ENCODE measurements at places on chromosomes 6 and 20.

GRCh38 chr20:32809907-32810306, 9.8 kb upstream of the MAPRE1 start:
- no peak for DNase-seq

DNA sequence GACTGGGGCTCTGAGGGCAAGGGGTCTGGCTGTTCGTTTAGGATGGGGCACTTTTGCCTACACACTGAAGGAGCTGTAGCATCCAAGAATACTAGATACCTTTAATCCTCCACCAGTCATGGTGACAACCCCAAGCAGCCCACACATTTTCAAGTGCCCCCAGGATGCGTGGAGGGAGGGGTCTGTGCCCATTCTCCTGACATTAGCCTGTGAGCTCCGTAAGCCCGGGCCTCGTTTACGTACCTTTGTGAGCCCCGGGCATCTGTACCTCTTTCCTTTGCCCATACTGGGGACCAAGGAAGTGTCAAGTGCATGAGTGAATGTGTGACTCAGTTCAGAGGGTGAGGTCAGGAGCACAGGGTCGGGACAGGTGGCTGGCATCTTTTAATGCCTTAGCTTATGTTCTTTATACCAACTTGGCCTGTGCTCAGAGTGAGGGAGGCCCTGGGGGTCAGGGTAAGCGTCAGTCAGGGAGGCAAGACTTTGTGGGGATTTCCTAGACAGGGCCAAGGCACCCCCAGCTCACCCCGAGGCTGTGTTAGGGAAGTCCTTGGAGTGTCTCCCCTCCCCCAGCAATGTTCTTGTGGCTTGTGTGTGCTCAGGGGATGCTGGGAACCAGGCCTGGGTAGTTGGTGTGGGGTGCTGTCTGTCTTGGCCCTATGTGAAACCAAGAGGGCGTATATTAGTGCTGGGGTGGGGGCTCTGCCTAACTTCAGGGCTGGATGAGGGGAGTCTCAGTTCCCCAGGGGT, 12.9 kb downstream of the VEGFA start:
- no peak for DNase-seq

DNA sequence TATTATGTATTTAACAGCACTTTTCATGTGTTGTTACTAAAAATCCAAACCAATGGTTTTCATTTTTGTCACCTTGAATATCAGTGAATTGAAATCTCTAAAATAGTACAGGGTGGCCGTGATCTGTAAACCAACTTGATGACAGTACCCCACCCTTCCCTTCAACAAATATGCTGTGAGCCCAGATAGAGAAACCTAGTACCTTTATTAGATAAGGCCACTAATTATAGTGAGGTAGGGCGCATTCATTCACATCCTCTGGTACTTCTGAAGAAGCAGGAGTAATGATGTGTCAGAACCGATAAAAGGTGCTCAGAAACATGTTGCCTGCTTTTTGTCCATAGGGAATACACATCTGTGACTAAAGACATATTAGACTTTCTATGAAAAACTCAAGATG, 409.5 kb downstream of the GJA1 start:
- DNase-seq, result no peak

GRCh38 chr6:150380256-150380655, 11.4 kb downstream of the IYD start:
- no peak for DNase-seq

DNA sequence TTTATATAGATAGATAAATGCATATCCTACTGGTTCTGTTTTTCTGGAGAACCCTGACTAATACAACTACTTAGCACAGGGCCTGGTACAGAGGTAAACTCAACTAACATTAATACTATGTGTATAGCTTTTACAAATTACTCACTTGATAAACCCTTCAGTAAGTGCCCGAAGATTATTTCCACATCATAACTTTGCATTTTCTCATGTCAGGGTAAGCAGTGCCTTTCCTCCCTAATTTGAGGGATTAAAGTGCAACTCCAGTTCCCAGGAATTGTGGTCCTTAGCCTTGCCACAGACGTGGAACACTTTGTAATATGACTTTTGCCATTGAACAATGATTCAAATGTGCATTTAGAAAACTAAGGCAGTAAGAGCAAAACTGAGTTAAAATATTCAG, 147.5 kb upstream of the SMLR1 start:
- DNase-seq, result no peak

- DNase-seq, result no peak
These were observed 18.5 kb downstream of the GGTLC1 start for GRCh38 chr20:23970049-23970448.

DNA sequence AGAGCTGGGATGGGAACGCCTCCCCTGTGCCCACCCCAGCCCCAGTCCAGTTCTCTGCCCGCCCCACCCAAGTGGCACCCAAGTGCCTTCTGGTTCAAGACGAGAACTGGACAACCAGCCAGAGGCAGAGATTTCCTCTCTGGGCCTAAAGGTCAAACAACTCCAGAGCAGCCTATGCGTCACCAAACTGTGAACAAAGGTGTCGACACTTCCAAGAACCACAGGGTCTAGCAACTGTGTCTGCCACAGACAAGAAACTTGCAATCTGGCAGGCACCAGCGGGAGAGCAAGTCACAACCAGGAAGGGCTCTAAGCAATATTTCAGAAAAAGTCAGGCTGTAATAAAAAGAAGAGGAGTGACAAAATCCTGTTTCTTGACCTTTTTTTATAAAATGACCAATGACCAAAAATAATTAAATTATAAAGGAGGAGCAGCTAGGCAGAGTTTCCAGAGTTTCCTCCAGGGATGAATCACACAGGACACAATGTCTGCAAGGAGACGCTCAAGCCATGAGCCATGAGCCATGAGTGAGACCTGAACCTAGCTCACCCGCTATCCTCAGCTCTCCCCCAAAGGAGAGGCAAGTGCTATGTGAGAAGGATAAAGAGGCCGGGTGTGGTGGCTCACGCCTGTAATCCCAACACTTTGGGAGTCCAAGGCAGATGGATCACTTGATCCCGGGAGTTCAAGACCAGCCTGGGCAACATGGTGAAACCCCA, 11.1 kb downstream of the EDEM2 start:
- DNase-seq, result no peak

- no peak for DNase-seq
These were observed 551.5 kb downstream of the NKAIN2 start for GRCh38 chr6:124355146-124355545.

GRCh38 chr6:167995731-167996151, 1.7 kb upstream of the KIF25 start:
- no peak for DNase-seq

- no peak for DNase-seq
These were observed 176.6 kb upstream of the TAB2 start for GRCh38 chr6:149140910-149141290.

DNA sequence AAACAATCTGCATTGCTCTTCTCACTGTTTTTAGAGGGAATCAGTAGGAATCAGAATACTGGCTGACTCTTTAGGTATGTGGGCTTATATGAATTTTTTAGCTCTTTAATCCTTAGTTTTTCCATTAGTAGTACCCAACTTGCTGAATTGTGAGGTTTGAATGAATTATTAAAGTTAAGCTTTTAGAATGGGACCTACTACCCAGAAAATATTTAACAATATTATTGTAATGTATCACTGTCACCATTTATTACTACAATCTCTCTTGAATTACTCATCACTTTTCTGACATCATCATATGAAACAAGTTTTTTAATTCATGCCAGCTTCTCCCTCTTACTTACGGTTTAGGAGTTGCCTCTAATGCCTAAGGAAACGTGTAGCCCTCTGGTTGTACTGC, 212.7 kb downstream of the BCKDHB start:
- DNase-seq, result no peak

- no peak for DNase-seq
These were observed 148.5 kb downstream of the MRPL14 start for GRCh38 chr6:43978473-43979346.

- DNase-seq, result no peak
These were observed 88.6 kb upstream of the E2F3 start for GRCh38 chr6:20313051-20313450.

- no peak for DNase-seq
These were observed 99.8 kb upstream of the FOXA2 start for GRCh38 chr20:22684072-22684762.

- no peak for DNase-seq
These were observed 71.5 kb downstream of the CNKSR3 start for GRCh38 chr6:154438882-154439415.

DNA sequence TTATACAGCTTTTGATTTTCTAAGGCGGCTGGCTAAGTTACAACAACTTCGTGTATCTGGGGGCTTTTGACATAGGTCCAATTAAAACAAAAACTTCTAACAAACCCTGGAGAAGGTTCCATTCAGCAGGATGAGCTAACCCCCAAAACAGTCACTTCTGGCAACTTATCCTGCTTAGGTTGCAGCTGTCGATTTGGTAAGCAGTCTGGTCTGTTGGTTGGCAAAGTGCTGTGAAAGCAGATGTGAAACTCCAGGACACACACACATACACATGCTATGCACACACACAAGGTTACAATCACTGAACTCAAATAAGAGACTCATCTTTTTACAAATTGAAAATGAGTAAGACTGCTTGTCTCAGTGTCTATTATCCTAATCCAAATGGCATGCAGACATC, 119.0 kb upstream of the STMND1 start:
- no peak for DNase-seq

- DNase-seq, result no peak
These were observed 6.4 kb downstream of the TIAM2 start for GRCh38 chr6:155001482-155001881.

DNA sequence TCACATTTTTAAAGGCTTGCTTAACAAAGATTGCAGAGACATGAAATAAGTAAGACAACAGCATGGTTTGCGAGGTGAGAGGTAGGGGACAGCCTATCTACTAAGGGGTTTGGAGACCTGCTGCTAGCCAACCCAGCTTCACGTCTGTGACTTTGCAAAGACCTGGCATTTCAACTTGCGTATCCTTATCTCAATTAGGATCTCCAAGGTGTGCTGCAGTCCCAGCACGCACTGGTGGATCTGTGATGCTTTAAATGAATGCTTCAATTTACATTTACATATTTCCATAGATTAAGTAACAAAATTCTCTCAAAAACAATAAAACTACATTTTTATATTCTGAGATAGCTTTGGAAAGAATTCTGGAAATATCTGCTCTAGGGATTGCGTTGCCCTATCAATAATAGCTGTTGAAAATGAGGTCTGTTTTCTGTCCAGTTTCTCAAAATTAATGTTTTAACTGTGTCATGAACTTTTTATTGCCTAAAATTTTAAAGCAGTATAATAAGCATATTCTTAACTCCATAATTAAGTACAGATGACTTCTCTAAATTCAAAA, 124.4 kb upstream of the EDN1 start:
- DNase-seq, result no peak

DNA sequence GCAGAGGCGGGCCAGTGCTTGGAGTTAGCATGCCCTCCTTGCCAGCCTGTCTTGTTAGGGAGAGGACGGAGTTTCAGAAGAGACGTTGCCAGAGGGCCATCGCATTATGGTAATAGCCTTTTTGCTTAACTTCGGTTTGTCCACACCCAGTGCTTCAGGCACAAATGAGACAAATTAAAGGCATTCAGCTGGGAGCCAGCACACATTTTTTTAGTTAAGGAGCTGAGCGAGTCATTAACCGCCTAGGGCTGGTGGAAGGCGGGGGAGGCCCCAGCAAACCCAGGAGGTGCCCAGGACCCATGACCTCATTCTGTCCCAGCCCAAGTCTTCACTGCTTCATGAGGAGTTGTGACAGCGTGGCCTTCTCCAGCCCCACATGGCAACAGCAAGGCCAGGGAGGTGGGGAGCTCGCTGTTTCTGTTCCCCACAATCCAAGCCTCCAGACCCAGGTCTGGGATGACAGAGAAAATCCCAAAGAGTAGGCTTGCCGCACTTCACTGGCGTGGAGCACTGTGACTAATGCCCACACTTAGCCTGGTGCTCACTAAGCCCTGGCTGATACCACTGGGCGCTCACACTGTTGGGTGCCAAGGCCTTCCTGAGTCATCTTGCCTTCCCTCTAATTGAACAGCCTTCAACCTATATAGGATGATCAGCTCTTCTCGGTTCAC, 237.1 kb downstream of the ANKRD60 start:
- no peak for DNase-seq

DNA sequence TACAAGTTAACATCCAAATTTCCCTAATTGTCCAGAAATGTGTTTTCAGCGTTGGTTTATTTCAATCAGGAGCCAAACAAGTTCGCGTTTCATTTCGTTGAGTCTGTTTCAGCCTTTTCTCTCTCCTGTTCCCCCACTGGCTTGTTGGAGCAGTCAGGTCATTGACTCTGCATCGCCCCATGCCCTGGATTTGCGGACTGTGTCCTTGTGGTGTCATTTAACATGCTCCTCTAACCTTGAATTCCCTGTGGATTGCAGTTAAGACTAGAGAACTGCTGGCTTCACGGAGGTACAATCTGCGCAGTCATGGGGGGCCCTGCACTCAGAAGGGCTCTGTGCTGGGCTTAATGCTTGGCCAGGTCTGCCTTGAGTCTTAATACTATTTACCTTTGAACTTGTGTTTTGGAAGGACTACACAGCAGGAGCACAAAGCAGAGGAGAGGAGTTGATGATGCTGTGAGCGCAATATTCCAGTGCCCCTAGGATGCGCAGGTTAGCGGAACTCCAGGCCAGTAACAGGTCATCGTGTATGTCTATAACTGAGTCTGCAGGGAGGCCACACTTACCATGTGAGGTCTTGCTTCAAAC, 5.5 kb upstream of the TBC1D32 start:
- DNase-seq, result no peak

- DNase-seq, result no peak
These were observed 258.7 kb downstream of the LRFN2 start for GRCh38 chr6:40328386-40328985.

- DNase-seq, result no peak
These were observed 38.2 kb upstream of the ZBP1 start for GRCh38 chr20:57658447-57658832.

GRCh38 chr6:96301781-96302180, 219.8 kb upstream of the UFL1 start:
- DNase-seq, result no peak

GRCh38 chr6:91476000-91476399, 889.1 kb upstream of the MAP3K7 start:
- no peak for DNase-seq

DNA sequence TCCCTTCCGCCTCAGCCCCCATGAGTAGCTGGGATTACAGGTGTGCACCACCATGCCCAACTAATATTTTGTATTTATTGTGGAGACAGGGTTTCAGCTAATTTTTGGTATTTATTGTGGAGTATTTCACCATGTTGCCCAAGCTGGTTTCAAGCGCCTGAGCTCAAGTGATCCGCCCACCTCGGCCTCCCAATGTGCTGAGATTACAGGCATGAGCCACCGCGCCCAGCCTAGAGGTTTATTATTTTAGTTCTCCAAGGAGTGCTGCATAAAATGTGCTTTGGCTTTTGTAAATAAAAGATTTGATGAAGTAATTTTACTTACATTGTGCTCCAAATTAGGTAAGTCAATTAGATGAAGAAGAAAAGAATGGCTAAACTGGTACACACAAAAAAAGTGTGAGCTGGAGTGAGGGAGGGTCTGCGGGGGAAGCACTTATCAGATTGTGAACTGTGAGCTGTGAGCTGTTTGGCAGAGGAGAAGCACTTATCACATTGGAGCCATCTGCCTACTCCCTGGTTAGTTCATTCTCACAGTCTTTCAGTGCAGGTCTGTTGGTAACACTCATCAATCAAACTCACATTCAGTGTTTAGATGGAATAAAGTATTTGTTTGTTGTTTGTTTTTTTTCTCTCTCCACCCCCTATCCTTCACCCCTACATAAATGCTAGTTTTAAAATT, 398.0 kb downstream of the EPHA7 start:
- DNase-seq, result no peak

Data from central memory CD8-positive, alpha-beta T cell (primary cell).